Daoy (cell line): ENCODE measurements at places on chromosomes 11 and 22.

DNA sequence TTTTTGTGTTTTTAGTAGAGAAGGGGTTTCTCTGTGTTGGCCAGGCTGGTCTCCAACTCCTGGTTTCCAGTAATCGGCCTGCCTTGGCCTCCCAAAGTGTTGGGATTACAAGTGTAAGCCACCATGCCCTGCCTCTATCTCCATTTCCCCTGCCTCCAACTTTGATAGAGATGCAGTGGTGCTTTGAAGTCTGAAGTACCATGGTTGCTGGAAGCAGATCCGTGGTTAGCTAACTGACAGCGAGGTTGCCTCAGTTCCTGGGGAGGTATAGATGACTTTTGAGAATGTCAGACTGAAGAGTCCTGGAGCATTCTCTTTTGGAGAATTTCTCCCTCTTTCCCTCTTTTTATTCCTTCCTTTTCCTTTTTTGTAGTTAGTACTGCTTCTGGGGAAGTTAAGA lies 111.5 kb upstream of the RRM1 start:
- DNase-seq, result no peak

- no peak for DNase-seq
These were observed 11.0 kb upstream of the FXYD2 start for GRCh38 chr11:117835576-117835975.

DNA sequence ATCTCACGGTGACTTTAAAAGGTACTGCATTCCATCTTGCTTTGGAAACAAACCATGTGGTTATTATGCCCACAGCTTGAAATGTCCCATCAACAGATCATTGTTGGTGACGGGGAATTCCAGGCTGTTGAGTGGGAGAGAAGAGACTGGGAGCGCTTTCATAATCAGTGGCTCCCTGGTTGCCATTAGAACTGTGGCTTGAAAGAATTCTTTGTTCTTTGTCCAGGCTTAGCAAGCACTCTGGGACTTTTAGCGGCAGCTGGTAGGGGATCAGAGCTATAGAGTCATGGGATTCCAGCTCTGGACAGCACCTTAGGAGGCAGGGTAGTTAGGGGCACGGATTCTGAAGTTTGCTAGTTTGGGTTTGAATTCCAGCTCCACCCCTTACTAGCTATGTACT lies 22.0 kb downstream of the MMP20 start:
- DNase-seq, result peak; percentile 90

GRCh38 chr11:65112546-65113360 lies 1.1 kb downstream of the TM7SF2 start:
- DNase-seq, result peak; percentile 34

- DNase-seq, result no peak
These were observed 22.0 kb upstream of the IPO7 start for GRCh38 chr11:9362393-9362863.

- DNase-seq, result no peak
These were observed 18.5 kb downstream of the CABP7 start for GRCh38 chr22:29738118-29738815.

DNA sequence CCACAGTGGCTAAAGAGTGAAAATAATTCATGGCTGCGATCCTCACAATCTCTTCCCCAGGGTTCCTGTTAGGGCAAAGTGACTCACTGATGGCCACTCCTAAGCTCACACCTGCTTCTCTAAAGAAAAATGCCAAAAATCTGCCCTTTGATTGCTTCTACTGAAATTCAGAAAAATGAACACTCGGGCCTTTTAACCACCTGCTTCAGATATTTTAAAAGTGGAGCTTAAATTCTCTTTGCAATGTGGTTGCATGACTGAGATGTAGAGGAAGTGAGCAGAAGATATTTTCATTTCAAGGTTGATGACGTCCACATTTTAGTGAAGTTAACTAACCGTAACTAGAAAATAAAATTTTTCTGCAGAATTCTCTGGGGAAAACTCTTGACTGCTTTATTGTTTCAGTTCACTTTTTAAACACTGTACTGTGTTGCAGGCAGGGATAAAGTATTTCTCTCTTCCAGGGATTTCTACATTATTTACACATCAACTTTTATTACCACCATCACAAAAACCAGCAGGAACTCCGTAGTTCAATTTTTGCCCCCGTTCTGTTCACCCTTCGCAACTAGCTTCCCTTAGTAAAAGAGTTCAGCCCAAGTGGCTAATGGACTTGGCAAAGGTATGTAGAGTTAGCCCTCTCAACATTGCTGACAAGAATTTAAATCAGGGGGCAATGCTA lies 8.5 kb downstream of the RAB30 start:
- no peak for DNase-seq

DNA sequence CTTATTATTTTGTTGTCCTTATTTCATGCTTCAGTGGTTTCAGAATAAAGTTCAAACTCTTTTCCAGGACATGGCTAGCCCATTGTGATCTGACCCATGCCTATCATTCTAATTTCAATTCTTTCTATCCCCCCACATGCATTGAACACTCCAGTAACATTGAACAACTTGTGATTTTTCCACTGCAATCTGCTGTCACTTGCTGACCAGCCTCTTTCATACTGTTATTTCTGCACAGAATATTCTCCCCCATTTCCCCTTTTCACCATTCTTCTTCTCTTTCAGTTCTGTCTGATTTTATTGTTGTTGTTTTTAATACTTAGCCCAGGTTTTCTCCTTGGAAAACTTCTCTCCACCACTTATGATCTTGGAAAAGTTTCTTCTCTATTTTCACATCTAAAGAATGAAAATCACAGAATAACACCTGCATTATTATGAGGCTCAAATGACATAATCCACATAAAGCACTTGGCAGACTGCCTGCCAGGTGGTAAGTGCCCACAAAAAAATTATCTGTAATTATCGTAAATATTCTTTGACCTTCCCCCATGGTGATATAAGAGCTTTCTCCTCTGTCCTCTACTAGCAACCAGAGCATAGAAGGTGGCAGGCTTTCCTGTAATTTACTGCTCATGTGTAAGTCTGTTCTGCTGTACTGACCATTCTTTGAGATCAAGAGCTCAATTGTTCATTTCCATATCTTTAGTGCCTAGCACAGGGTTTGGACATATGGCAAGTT lies 51.9 kb upstream of the EED start:
- no peak for DNase-seq

DNA sequence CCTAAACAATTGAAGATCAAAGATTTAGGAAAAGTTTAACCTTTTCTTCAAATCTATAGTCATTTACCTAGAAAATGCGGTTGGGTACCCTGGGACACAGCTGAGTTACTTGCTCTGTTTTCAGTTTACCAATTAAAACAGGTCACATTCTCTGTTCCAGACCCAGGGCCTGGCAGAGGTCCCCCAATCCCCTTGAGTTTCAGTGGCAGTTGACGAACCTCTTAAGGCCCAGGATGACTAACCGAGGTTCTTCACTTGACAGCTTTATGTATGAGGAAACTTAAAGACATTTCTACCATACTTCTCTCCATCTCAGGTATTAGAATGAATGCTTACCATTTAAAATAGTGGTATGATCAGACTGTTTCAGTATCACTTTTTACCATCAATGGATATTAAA lies 16.3 kb downstream of the LDHAL6A start:
- no peak for DNase-seq

GRCh38 chr11:87861030-87861429 lies 314.2 kb downstream of the RAB38 start:
- no peak for DNase-seq

DNA sequence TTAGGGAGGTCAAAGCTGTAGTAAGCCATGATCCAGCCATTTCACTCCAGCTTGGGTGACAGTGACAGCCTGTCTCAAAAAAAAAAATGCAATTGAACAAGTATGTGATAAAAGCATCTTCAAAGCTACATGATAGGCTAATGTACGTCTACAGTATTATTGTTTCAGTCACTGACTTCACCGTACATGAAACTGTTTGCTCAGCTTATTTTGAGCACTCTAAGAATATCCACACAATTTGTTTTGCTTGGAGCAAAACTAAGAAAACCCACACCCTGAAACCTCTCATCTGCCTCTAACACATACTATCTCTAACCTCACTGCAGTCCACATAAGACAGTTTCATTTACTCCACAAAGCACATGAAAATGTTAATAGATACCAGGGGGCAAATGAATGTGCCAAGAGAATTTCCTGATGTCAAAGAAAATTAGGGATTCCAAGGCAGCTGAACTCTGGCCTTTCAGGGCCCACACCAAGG lies 60.7 kb downstream of the KCNA4 start:
- DNase-seq, result no peak

GRCh38 chr11:11574373-11575287 lies 47.2 kb downstream of the GALNT18 start:
- DNase-seq, result no peak

- no peak for DNase-seq
These were observed 98.3 kb downstream of the C11orf65 start for GRCh38 chr11:108369064-108369463.

- DNase-seq, result no peak
These were observed 3.8 kb upstream of the SCGB1D1 start for GRCh38 chr11:62186195-62186594.

DNA sequence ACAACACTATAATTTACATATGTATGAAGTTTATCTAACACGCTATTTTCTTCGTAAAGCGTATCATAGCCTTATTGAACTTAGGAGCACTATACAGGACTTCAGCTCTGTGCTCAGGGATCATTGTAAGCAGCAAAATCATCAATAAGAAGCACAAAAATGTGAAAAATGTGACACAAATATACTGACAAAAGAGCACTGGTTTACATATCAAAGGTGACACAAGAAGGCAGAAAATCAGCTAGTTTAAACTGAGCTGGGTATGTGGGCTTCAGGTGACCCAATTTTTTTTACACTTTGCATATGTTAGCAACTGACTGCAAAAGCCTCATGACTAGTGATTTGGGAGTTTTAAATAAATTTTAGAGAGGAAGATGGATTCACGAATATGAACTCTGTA lies 215.2 kb upstream of the CHORDC1 start:
- DNase-seq, result no peak

GRCh38 chr22:42437488-42438292 lies 5.5 kb upstream of the NFAM1 start:
- peak; percentile 85 for DNase-seq

GRCh38 chr22:39176143-39176713 lies 23.7 kb upstream of the CBX7 start:
- DNase-seq, result peak; percentile 87

- no peak for DNase-seq
These were observed 5.6 kb downstream of the SLC36A4 start for GRCh38 chr11:93192163-93192562.

DNA sequence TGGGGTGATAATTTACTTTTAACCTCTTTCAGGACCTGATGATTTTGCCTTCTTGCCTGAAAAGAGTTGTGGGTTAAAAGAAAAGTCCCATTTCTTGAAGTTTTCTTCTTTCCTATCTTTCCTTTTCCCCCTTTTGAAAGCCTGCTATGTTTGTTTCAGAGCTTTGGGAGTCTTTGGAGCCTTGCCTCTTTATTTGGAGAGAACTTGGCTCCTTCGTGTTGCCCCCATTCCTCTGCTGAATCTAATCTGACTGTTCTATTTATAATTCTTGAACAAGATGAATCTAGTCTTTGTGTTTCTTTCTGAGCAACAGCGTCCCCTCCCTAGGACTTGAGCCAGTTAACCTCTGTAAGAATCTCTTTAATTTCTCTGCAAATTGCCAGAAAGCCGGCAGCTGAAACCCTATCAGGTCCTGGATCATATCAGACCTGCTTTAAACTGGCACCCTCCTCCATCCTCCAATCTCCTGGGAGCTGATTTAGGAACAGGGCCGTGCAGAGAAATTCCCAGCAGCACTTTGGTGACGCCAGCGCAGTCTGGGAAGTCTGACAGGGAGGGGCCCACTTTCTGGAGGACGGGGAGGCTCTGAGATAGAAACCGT lies 289.1 kb upstream of the SORL1-AS1 start:
- DNase-seq, result no peak

DNA sequence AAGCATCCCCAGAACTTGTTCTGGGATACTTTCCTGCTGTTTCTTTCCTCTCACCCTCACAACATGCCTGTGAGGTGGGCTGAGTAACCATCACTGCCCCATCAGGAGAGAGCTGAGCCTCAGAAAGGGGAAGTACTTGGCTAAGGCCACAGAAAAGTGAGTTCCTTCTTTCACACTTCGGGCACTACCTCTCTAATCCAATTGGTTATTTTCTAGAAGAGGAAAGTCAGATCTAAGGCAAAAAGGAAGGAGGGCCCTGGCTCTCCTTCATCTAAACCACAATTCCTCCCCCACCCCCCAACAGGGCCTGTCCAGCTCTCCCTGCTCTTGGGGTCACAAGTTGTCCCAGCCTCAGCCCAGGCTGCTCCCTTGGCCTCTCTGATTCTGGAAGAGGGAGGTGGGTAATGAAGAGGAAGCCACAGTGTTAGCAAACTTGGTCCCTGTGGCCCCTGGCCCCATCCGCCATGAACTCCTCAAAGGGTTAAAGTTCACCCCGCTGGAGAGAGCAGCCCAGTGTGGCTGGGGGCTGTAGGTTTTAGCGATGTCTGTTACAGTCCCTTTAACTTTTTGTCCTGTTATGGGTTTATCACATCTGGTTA lies 34.0 kb downstream of the SLC22A12 start:
- no peak for DNase-seq

DNA sequence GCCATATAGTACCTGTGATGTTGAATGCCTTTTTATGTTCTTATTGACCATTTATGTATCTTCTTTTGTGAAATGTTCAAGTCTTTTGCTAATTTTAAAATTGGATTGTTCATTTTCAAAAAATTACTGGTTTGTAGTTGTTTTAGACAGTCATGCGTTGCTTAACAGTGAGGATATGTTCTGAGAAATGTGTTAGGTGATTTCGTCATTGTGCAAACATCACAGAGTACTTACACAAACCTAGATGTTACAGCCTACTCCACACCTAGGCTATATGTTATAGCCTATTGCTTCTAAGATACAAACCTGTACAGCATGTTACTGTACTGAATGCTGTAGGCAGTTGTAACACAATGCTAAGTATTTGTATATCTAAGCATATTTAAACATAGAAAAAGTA lies 32.5 kb downstream of the PDE3B start:
- DNase-seq, result no peak

DNA sequence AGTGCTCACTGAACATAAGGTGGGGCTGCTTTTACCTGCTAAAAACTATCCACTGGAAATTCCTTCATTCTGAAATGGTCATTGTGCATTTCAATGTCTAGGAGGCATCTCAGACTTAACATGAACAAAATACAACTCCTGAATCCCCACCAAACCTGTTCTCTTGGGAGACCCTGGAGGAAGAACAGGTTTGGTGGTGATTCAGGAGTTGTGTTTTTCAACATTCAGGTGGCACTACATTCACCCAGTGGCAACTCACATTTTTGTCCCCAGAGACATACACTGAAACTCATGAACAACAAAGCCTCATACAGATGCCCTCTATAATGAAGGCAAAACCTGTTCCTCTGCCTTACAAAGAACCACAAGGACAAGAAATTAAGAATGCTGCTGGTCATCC lies 64.3 kb upstream of the CYP2D6 start:
- DNase-seq, result no peak

- no peak for DNase-seq
These were observed 15.9 kb upstream of the OR6M1 start for GRCh38 chr11:123822032-123822431.

GRCh38 chr11:34339149-34340064 lies 18.4 kb downstream of the ABTB2 start:
- DNase-seq, result peak; percentile 28
